Natural killer cell treated with Interleukin-12 subunit alpha and Interleukin-12 subunit beta and Interleukin-15 and Interleukin-18, amount 100 ng/mL, for 72 hours (primary cell): ENCODE measurements at places on chromosomes 4 and X. TPM values are rescaled to one million over a fixed set of nuclear protein-coding genes. Genes with fewer than 3 reads are reported as not detected.
A peak's percentile ranks its signal among the peaks of the same experiment; 100 is the strongest.

FGF16 gene
- not detected for total RNA-seq

GRCh38 chr4:94653984-94654609 is 103.7 kb upstream of the BMPR1B start:
- H3K36me3 ChIP-seq: peaks cover 3% of the 10 kb centered on the region
- DNase-seq: no peak
- no peaks in the 10 kb centered on the region for H3K4me1 ChIP-seq
- H3K27ac ChIP-seq: no peak overlapping the region
- no peaks in the 10 kb centered on the region for H3K27me3 ChIP-seq
- H3K4me3 ChIP-seq: no peak overlapping the region

GRCh38 chr4:125323654-125324053 is 8.9 kb downstream of the FAT4 start:
- no peaks in the 10 kb centered on the region for H3K36me3 ChIP-seq
- H3K4me3 ChIP-seq: no peak overlapping the region
- H3K27ac ChIP-seq: no peak overlapping the region
- DNase-seq: no peak
- no peaks in the 10 kb centered on the region for H3K27me3 ChIP-seq
- no peaks in the 10 kb centered on the region for H3K4me1 ChIP-seq

DNA sequence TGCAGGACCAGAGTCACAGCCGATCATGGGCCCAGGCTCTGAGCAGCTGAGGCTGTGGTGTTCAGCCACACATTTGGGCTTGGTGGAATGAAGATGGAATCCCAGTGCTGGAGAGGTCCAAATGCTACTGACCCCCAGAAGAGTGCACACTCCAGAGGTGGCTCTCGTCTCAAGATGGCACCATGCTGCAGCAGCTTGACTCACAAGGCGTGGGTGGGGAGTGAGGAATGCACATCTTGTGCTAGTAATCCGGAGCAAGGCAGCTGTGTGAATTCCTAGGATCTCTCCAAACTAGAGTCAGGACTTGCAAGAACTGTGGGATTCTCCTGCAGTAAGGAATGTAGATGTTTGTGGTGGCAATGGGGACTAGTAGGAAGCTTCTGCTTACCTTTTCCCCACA is 28.7 kb downstream of the RAB28 start:
- H3K27me3 ChIP-seq: no peaks in the 10 kb centered on the region
- DNase-seq: no peak
- no peak overlapping the region for H3K4me3 ChIP-seq
- no peak overlapping the region for H3K27ac ChIP-seq

- no peaks in the 10 kb centered on the region for H3K36me3 ChIP-seq
- H3K27ac ChIP-seq: no peak overlapping the region
- H3K27me3 ChIP-seq: peaks cover 4% of the 10 kb centered on the region
- H3K4me3 ChIP-seq: no peak overlapping the region
- peaks cover 12% of the 10 kb centered on the region for H3K4me1 ChIP-seq
- no peak for DNase-seq
These were observed 177.4 kb upstream of the LEF1 start for GRCh38 chr4:108345862-108346817.

DNA sequence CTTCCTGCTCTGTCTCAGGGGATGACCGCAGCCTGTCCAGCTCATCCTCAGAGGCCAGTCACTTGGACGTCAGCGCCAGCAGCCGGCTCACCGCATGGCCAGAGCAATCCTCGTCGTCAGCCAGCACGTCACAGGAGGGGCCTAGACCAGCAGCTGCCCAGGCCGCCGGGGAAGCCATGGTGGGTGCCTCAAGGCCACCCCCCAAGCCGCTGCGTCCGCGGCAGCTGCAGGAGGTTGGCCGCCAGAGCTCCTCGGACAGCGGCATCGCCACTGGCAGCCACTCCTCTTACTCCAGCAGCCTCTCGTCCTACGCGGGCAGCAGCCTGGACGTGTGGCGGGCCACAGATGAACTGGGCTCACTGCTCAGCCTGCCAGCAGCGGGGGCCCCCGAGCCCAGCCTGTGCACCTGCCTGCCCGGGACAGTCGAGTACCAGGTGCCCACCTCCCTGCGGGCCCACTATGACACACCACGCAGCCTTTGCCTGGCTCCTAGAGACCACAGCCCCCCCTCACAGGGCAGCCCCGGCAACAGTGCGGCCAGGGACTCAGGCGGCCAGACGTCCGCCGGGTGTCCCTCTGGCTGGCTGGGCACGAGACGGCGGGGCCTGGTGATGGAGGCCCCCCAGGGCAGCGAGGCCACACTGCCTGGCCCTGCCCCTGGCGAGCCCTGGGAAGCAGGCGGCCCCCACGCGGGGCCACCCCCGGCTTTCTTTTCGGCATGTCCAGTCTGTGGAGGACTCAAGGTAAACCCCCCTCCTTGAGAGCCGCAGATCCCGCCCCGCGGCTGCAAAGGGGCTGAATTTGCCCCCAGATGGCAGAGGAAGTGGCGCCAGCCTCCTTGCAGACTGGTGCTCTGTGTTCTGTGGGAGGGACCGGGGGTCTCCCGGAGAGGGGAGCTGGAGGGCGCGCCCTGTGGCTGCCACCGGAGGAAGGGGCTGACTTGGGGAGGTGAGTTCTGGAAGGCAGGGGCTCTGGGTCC is 29.9 kb downstream of the DOK7 start:
- H3K27me3 ChIP-seq: peaks cover 3% of the 10 kb centered on the region
- H3K4me3 ChIP-seq: no peak overlapping the region
- DNase-seq: no peak

GRCh38 chr4:84497504-84498202 is 1.4 kb downstream of the NKX6-1 start:
- no peak for DNase-seq
- peaks cover 15% of the 10 kb centered on the region for H3K4me1 ChIP-seq
- H3K27me3 ChIP-seq: peaks cover 72% of the 10 kb centered on the region
- H3K36me3 ChIP-seq: peaks cover 14% of the 10 kb centered on the region
- no peak overlapping the region for H3K4me3 ChIP-seq

DNA sequence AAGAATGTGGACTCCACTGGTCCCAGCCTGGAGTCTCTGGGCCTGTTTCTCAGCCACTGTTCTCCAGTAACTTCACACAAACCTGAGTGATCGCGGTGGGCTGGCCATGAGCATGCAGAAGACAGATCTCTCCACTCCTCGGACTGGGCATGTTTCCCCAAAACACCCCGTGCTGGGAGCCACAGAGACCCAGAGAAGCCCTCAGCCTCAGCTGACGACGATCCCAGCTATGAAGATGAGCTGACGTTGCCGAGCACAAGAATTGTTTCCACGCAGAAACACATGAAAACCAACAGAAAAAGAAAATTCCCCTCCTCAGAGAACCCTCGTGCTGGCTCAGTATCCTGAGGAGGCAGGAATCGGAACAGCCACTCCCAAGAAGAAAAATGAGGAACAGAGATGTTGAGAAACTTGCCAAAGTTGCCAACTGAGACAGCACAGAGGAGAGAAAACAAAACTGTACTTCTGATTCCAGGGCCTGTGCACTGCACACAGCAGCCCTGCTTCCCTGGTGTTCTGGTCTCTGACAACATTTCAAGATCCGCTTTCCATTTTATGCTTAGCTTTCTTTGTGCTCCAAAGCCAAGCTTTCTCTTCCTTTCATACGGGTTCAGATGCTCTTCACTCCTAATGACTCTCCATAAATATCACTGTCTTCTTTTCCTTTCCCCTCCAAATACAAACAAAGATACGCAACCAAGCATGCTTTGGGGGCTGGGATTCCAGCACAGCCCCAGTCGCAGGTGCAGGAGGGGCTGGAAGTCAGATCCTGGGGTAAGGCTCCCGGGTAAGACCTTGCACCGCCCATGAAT is 81.4 kb downstream of the IRF2 start:
- no peaks in the 10 kb centered on the region for H3K27me3 ChIP-seq
- peaks cover 34% of the 10 kb centered on the region for H3K36me3 ChIP-seq
- no peak for DNase-seq
- H3K4me1 ChIP-seq: peaks cover 23% of the 10 kb centered on the region
- peak overlapping the region; percentile 19 for H3K27ac ChIP-seq

- no peak overlapping the region for H3K27ac ChIP-seq
- no peak for DNase-seq
- H3K4me3 ChIP-seq: no peak overlapping the region
- no peaks in the 10 kb centered on the region for H3K4me1 ChIP-seq
- H3K27me3 ChIP-seq: no peaks in the 10 kb centered on the region
These were observed 127.0 kb upstream of the FUNDC1 start for GRCh38 chrX:44669626-44670025.

- H3K27ac ChIP-seq: no peak overlapping the region
- no peaks in the 10 kb centered on the region for H3K36me3 ChIP-seq
- H3K4me3 ChIP-seq: no peak overlapping the region
- no peaks in the 10 kb centered on the region for H3K4me1 ChIP-seq
- DNase-seq: no peak
These were observed 390.8 kb downstream of the HNRNPD start for GRCh38 chr4:81982846-81983540.

- H3K27ac ChIP-seq: no peak overlapping the region
- no peak overlapping the region for H3K4me3 ChIP-seq
- no peak for DNase-seq
- H3K4me1 ChIP-seq: no peaks in the 10 kb centered on the region
- no peaks in the 10 kb centered on the region for H3K27me3 ChIP-seq
These were observed 327.0 kb upstream of the CTSO start for GRCh38 chr4:156280686-156281085.

PALLD gene
- 0.52 TPM for total RNA-seq

UGT2B17 gene
- total RNA-seq: not detected

DNA sequence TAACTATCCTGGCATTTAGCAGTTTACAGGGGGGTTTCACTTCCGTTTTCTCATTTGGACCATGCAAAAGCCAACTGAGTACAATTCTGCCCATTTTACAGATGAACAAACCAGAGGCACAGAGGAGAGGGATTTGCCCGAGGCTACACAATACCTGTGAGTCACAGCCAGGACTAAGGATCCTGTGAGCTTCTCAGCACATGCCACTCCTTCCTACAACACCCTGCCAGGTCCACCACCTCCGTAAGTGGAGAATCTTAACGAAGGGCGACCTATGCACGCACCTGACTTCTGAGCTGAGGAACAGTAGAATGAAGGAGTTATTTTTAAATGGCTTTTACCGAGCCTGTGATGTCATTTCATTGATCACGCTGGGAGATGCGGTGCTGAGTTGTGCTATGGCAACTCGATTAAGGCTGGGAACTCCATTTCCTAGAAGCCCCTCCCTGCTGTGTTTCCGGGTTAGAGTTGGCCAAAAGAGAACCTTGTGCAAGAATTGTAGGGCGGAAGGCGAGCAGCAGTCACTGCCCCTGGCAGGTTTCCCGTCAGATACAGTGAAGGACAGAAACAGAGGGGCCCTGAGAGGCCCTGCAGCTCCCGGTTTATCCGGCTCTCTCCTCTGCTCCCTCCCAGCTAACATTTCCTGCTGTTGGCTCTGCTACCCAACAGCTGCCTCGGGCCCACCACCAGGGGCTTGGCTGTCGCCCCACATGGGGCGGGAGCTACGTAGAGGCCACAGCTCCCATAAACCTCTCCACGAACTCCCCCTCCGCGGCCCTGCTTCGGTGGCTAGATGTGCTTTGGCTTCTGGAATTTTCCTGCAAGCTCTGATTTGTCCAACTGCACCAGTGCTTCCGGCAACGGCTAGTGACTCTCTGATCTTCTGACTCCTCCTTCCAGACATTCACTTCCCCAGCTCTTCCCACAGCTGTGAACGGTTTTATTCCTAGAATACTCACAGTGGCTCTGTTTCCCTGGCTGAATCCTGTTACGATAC is 75.1 kb upstream of the USP9X start:
- DNase-seq: peak; percentile 80
- H3K4me1 ChIP-seq: peaks cover 34% of the 10 kb centered on the region
- H3K4me3 ChIP-seq: peak overlapping the region; percentile 82
- H3K36me3 ChIP-seq: peaks cover 5% of the 10 kb centered on the region
- peak overlapping the region; percentile 95 for H3K27ac ChIP-seq

- peaks cover 2% of the 10 kb centered on the region for H3K4me1 ChIP-seq
- DNase-seq: no peak
- peaks cover 8% of the 10 kb centered on the region for H3K27me3 ChIP-seq
- H3K36me3 ChIP-seq: no peaks in the 10 kb centered on the region
- H3K4me3 ChIP-seq: no peak overlapping the region
- H3K27ac ChIP-seq: no peak overlapping the region
These were observed 55.9 kb upstream of the LEF1 start for GRCh38 chr4:108224611-108225053.

GRCh38 chr4:32477518-32477917 is 1757.3 kb downstream of the PCDH7 start:
- H3K4me1 ChIP-seq: no peaks in the 10 kb centered on the region
- H3K4me3 ChIP-seq: no peak overlapping the region
- H3K36me3 ChIP-seq: no peaks in the 10 kb centered on the region
- no peak for DNase-seq

ARFIP1 gene
- total RNA-seq: 21.0 TPM

BMX gene
- total RNA-seq: 1.0 TPM

DNA sequence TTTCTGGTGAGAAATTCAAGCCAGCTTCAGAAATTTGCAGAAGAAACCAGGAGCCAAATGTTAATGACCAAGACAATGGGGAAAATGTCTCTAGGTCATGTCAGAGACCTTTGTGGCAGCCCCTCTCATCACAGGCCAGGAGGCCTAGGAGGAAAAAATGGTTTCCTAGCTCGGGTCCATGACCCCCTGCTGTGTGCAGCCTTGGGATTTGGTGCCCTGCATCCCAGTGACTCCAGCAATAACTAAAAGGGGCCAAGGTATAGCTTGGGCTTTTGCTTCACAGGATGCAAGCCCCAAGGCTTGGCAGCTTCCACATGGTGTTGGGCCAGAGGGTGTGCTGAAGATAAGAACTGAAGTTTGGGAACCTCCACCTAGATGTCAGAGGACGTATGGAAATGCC is 814.7 kb upstream of the SLIT2 start:
- no peak overlapping the region for H3K4me3 ChIP-seq
- H3K27ac ChIP-seq: no peak overlapping the region
- no peaks in the 10 kb centered on the region for H3K4me1 ChIP-seq
- no peak for DNase-seq

DNA sequence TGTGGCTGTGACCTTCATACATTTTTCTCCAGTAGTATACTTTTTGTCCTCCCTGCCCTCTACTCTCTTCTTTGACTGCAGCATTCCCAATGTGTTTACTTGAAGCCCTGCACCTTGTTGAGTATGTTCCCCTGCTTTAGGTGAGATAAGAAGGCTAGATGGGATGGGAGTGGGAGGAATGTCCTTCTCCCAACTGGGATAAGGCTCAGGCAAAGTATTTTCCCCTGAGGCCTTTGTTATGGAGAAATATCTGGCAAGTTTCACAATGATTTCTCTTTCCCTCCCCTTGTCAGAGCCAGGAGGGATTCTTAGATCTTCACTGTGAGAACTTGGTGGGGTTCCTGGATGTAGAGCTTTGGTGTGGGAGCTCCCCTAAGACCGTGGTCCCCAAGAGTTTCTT is 131.8 kb downstream of the CLCN5 start:
- H3K27me3 ChIP-seq: no peaks in the 10 kb centered on the region
- DNase-seq: no peak
- no peaks in the 10 kb centered on the region for H3K4me1 ChIP-seq
- no peak overlapping the region for H3K27ac ChIP-seq

- peak; percentile 64 for DNase-seq
- H3K4me3 ChIP-seq: no peak overlapping the region
- H3K27ac ChIP-seq: no peak overlapping the region
- no peaks in the 10 kb centered on the region for H3K4me1 ChIP-seq
- H3K36me3 ChIP-seq: no peaks in the 10 kb centered on the region
These were observed 13.1 kb upstream of the AMTN start for GRCh38 chr4:70505151-70505748.

CENPVL2 gene
- total RNA-seq: not detected

- H3K4me1 ChIP-seq: no peaks in the 10 kb centered on the region
- no peak overlapping the region for H3K27ac ChIP-seq
- no peak overlapping the region for H3K4me3 ChIP-seq
- no peaks in the 10 kb centered on the region for H3K36me3 ChIP-seq
These were observed 419.2 kb upstream of the CT83 start for GRCh38 chrX:116881961-116882360.

ITIH6 gene
- total RNA-seq: not detected

GRCh38 chr4:17780501-17781299 is 721 bp downstream of the FAM184B start:
- H3K27me3 ChIP-seq: peaks cover 31% of the 10 kb centered on the region
- H3K27ac ChIP-seq: no peak overlapping the region
- peaks cover 11% of the 10 kb centered on the region for H3K4me1 ChIP-seq
- H3K4me3 ChIP-seq: no peak overlapping the region
- H3K36me3 ChIP-seq: no peaks in the 10 kb centered on the region
